ENCODE measurements at places on chromosomes 12 and 14.

GRCh38 chr14:75425446-75425845, 2.4 kb upstream of the JDP2 start:
- DNase-seq = no peak

DNA sequence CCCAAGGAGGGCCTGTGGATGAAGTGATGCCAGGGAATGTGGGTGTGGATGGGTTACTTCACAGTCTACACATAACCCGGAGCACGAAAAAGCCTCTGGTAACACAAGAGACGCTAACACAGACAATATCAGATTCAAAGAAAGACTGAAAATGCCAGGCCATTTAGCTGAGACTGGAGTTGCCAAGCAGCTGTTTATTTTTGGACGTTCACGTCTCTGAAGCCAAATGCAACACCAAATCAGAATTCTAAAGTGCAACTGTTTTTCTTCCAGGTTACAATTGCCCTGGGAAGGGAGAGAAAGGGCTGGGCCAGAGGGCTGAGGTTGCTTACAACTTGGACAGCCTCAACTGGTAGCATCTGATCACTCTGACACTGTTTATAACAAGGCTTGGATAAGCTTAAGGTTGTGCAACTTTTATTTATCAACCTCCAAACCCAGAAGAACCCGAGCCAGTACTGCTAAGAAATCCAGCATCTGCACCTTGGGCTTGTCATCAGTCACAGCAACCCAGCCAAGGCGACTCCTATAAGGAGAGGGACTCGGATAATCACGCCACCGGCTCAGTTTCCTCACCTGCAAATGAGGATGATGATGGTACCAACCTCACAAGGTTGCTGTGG, 24.8 kb downstream of the NUAK1 start:
- no peak for DNase-seq

DNA sequence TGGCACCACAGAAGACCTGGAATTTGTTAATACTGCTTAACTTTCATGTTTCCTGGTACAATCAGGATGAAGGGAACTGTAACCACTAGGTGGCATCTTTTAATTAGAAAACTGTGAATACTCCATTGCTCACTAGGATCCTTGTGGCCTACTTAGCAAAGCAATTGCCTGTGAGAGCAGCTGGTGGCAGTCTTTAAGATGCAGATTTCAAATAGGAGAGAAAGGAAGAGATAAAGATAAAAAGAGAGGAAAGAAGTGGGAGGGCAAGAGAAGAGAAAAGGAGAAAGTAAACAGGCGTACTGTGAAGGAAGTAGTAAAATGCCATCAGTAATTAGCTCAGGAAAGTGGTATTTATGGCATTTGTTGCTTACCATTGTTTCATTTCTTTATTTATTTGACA, 114.5 kb downstream of the RAD51B start:
- DNase-seq = no peak

GRCh38 chr12:104649217-104649824, 192.6 kb downstream of the CHST11 start:
- DNase-seq = no peak

DNA sequence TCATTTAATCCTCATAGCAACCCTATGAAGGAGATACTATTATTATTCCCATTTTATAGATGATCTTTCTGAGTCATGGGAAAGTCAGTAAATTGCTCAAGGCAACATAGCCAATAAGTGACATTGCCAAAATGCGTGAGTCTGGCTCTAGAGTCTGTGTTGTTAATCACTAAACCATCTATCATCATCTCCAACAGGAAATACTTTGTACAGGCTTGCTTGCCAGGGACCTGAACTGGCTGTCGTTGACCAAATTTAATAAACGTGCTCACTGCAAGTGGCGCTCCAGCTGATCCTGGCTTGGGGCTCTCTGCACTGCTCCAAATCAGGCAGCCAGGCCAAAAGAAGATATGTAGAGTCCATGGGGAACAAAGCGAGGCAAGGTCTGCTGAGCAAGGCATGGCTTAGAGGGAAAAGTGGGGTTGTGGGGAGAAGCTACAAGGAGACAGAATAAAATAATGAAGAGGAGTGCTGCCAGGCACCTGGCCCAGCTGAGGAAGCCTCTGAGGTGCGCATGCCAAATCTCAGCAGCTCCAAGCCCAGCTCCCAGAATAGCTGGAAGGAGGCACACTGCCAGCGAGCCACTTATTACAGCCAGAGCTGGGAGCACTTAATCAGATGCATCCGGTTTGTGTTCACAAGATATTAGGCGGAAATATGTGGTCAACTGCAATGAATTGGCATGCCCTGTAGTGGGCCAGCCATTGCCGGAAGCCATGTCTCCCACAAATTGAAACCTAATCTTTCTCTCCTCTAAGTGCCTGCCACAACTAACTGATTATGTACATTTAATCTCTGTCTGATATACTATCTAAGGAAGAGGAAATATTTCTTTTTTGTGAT, 43.3 kb upstream of the PTPRO start:
- no peak for DNase-seq

GRCh38 chr14:85853996-85854526, 324.1 kb downstream of the FLRT2 start:
- no peak for DNase-seq

- DNase-seq = no peak
Measured at GRCh38 chr12:44307506-44308168, 471.8 kb downstream of the TMEM117 start.

DNA sequence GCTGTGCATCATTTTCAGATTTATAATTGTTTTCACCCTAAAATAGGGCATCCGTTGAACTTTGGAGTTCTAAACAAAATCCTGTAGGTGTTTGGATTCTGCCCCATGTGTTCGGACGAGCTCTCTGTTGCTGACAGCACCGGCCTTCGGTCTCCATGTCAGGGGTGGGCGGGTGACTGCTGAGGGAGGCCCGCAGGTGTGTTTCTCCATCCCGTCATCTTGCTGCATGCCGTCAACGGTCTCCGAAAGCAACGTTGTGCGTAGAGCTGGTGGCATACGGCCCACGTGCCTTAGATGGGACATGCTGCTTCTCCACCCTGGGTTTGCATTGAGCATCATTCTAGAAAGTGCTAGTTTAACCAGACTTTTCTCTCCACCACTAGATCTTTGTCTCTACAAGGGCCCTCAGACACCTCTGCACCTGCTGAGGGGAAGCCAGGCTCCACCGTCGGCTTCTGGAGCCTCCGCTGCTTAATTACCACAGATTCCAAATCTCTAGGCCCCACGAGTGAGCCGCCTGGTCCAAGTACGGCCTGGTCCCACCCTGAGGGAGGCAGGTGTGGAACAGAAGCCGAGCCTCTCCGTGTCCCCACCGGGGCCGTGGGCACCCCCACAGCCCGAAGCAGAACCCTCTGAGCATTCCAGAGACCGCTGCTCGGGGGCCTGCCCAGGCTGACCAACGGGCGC, 15.7 kb upstream of the AMN start:
- DNase-seq = no peak

GRCh38 chr14:56156096-56156495, 37.9 kb downstream of the PELI2 start:
- DNase-seq = no peak

DNA sequence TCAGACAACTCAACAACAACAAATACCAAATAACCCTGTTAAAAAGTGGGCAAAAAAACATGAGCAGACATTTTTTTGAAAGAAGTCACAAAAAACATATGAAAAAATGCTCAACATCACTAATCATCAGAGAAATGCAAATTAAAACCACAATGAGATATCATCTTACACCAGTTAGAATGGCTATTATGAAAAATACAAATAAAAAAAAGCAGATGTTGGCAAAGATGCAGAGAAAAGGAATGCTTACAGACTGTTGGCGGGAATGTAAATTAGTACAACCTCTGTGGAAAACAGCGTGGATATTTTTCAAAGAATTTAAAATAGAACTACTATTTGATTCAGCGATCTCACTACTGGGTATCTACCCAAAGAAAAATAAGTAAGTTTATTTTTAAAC, 114.0 kb downstream of the SLC38A4 start:
- DNase-seq = no peak

DNA sequence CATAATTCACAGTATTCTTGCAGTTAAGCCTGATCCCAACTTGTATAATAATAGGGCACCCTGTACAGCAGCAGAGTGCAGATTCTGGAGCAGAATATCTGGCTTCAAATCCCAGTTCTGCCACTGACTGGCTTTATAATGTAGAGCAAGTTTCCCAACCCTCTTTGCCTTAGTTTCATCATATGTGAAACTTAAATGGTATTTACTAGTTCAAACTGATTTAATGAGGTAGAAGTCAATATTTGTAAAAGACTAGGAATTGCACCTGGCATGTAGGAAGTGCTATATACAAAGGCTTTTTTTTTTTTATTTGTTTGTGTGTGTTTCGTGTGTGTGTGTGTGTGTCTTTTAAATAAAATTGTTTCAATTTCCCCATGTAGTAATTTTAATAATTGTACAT, 125.9 kb downstream of the CCER1 start:
- DNase-seq = no peak

DNA sequence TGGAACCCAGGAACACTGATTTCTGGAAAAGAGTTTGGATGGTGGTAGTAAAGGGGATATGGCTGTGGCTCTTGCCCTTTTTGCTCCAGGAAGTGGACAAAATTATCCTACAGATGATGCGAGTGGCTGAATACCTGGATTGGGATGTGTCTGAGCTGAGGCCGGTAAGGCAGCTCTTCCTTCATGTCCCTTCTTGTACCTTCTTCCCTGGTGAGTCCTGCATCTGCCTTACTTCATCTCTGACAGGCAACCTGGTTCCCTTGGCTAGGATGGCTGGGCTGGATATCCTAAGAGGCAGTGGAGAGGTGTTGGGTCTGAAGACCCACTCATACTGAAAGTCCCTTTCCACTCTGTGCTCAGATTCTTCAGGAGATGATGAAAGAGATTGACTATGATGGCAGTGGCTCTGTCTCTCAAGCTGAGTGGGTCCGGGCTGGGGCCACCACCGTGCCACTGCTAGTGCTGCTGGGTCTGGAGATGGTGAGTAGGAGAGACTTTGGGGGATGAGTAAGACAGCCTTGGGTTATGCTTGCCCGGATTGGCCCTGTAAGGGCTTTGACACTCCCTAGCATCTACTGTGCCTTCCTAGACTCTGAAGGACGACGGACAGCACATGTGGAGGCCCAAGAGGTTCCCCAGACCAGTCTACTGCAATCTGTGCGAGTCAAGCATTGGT, 8.0 kb downstream of the DGKA start:
- DNase-seq = no peak

DNA sequence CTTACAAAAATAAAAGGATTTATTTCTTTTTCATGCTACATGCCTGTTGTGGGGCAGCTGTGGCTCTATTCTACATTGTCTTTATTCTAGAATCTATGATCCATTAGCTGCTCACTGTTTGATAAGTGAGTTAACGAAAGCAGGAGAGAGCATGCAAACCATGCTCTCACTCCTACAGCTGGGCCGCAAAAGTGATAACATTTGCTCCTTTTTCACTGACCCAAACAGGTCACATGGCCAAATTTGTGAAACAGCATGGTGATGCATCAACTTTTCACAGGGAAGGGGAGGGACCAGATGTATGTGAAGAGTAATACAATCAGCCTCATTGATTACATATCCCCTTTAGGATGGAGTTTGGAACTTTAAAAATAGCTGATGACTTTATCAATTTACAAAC, 456.9 kb upstream of the SYT1 start:
- no peak for DNase-seq

- no peak for DNase-seq
Measured at GRCh38 chr12:39123580-39124253, 218.3 kb upstream of the CPNE8 start.

GRCh38 chr12:3275171-3276041, 198.2 kb downstream of the TSPAN9 start:
- peak; percentile 45 for DNase-seq

- no peak for DNase-seq
Measured at GRCh38 chr12:2147335-2147734, 94.5 kb downstream of the CACNA1C start.

DNA sequence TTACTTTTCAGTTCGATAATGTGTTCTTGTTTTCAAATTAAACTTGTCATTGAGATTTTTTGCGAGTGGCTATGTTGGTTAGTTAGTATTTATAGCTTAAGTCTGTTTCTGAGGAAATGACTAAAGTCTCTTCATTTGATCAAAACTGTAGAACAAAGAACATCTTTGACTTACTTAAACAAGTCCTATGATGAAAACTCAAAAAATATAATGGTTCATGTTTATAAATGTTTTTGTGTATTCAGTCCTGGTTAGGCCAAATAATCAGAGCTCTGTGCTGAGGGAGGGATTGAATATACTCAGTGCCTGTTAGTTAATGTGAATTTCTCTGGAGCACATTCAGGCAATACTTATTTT, 51.7 kb downstream of the PPFIBP1 start:
- no peak for DNase-seq

DNA sequence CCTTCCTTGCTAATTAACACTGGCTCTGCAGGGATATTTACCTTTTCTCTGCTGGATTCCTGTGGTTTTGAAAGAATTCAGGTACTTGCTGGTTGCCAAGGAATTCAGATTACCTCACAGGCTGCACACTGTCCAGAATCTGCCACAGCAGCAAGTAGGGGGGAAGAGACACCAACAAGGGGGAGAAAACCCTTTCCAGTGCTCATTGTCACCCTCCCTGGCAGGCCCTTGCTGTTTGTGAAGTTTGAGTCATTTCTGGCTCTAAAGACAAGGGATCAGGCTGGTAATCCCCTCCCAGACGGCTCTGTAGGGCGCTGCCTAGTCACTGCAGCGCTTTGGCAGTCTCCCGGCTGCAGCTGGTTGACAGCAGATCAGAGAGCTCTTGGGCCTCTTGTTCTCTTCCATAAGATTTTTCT, 50.8 kb downstream of the TTLL5 start:
- no peak for DNase-seq
